ENCODE measurements at places on chromosomes 3 and 15.

DNA sequence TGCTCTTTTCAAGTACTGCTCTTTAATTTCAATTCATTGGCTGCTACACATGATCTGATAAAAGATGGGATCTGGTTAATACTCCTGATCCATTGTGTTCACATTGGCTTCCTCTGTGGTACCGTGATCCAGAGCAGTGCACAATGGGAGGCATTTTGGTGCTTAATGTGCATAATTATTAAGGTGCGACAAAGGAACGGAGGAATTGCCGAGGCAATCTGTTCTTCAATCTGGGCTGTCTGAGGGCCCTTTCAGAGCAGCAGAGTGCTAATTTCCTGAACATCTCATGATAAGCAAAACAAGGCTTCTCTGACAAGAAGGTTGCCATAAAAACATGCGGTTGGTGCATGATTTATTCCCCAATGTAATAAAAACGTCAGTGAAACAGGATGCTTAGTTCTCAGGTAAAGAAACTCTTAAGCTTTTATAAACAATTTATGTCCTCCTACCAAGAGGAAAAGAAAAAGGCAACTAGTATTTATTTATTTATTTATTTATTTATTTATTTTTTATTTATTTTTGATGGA is 64.0 kb upstream of the EPHA3 start:
- DNase-seq: no peak

DNA sequence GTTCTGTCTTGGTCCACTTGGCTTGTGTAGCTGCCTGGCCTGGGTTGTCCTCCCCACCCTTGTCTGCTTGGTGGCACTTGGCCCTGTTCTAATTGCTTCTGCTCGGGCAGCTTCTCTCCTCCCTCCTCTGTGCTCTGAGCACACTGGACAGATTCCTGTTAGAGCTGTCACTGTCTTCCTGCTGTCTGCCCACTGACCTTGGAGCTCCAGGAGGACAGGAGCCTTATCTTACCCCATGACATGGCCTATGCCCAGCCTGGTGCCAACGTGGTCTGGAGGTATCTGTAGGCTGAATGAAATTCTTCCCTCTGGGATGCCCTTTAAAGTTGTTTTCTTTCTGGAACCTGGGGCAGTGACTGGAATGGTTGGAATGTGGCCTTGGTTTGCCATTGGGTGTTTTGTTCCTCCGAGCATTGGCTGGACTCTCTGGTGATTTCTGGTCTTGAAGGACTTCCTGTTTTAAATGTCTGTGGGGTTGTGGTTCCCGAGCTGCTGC is 94.1 kb downstream of the FAM43A start:
- DNase-seq: no peak

DNA sequence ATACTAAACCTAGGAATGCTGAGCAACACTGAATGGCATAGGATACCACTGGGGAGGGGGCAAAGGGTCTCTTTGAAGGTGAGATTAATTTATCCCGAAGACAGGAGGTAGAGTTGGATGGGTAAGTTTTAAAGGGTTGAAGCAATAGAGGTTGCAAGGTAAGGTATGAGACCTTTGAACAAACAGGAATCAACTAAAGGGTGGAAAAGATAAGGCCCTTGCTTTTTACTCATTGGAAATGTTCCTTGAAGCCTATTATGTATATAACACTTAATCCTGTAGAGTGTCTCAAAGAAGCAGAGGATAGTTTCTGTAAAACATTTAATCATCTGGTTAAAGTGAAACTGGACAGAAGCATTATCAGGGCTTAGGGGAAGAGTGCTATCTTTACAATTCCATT is 5.7 kb downstream of the ABHD5 start:
- no peak for DNase-seq

DNA sequence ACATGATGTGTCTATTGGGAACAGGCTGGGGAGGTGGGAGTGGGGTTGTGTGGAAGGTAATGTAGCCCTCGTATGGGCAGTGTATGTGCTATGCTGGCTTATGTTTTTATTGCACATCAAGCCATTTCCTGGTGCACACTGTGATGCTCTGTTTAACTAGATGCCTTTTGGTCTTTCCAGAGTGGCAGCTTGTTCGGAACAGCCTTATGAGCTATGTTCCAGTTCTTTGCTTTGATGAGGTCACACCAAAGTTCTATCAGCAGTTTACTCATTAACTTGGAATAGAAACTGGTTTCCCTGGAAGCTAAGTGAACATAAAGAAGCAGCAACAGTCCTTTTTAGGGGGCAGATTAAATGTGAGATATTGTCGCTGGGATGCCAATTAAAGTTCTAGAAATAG is 133.9 kb downstream of the DIPK2A start:
- DNase-seq: no peak

GRCh38 chr3:13263770-13264467 is 156.2 kb downstream of the NUP210 start:
- DNase-seq: no peak

GRCh38 chr15:51589881-51590568 is 32.5 kb downstream of the DMXL2 start:
- DNase-seq: no peak

All from central memory CD4-positive, alpha-beta T cell (primary cell).